Stimulated activated CD4-positive, alpha-beta T cell treated with anti-CD3 and anti-CD28 coated beads, Interleukin-15, amount 100 ng/mL, for 48 hours (primary cell): ENCODE measurements at places on chromosomes 16 and 17.

DNA sequence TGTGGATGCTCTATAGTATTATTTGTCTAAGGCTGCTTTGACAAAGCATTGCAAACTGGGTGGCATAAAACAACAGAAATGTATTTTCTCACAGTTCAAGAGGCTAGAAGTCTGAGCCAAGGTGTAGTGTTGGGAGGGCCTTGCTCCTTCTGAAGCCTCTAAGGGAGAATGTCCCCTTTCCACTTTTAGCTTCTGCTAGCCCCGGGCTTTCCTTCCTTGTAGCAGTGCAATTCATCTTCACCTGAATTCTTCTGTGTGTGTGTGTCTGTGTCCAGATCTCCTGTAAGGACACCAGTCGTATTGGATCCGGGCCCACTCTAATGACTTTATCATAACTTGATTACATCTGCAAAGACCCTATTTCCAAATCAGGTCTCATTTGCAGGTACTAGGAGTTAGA is 18.1 kb downstream of the KCNJ16 start:
- DNase-seq: no peak

DNA sequence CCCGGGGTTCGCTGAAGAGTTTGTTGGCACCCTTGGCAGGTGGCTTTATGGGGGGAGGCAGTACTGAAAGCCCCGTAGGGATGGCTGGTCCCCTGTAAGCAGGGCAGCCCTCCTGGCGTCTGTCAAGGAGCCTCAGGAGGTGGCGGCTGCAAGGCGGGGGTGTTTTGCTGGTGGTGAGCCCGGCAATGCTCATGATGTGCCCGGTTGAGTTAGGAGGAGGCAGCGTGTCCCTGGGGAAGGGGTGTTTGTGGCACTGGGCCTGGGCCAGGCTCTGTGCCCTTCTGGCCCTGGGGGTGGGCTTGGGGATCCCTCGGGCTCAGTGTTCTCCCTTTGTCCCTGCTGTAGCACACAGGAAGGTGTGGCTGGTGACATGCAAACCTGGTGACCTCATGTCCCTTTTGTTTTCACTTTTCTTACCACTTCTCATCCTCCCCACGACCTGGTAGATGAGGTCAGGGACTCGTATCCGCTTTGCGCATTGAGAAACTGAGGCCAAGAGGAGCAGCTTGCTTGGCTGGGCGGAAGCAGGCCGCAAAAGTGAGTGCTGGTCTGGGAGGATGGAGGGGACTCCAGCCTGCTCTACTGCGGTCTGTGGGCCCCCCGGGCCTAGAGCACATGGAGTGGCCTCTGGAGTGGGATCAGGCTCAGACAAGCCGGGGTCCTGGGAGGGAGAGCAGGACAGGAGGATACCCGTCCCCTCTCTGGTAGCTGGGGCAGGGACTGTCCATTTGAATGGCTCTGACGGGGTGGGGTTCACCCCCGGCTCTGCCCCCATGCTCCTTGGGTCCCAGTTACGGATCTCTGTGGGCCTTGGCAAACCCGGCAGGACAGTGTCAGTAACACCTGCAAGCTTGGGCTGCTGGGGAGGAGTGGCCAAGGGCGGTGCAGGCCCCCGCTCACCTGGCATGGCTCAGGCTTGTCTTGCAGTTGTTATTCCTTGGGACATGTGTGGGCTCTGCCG is 2.2 kb downstream of the SNN start:
- DNase-seq: no peak

DNA sequence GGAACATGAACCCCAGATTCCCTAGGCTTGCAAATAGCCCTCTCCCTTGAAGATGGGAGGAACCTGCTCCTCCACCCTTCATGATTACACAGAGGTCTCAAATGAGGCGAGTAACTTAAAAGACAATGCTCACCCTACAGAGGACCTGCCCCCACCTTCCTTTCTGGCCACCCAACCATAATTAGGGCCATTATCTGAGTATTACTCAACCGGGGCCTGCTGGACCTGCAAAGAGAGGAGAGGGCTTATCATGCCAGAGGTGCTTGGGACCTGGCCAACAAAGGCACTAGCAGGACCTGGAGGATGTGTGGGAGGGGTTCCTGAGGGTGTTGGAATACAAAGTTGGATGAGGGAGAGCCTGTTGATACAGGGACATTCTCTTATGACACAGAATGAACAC is 42.4 kb downstream of the RNF157 start:
- no peak for DNase-seq

DNA sequence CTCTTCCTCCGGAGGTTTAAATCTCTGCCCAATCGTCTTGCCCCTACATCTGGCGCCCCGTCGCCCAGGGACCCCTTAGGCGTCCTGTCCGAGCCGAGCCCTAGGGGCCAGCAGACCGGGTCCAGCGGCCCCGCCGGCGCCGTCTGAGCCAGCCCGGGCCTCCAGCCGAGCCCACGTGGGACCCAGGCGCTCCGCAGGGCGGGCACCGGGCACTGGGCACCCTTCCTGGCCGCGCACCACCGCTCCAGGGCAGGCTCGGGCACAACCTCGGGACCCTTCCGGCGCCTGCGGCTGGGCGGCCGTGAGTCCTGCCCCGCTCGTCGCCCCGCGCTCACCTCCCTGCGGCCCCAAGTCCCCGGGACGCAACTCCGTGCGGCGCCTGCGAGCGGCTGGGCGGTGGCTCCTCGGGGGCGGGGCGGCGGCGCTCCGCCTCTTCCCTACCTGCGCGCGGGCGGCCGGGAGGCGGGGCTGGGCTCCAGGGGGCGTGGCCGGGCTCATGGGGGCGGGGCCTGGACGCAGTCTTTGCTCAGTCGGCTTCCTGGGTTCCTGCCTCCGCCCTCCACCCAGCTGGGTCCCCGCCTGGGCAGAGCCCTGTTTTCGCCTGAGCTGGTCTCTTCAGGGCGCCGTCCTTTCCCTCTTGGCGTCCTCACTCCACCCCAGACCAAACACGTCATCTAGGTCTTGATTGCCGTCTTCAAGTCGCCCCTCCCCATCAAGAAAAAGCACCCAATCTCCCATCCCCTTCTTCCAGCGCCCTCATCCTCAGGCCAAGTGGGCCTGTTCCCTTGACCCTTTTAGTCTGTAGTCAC is at the start of gene RHBDF2:
Gene RHBDF2 (minus strand): TSS at position 406 of the 809 bp plus-strand sequence. CDS start 19,899 bp downstream, outside the sequence.
- peak; percentile 86 for DNase-seq

- DNase-seq: peak; percentile 74
Observed at GRCh38 chr16:29007730-29008593, 23.1 kb downstream of the LAT start.

GRCh38 chr17:7313890-7314718 is 1.1 kb downstream of the GPS2 start:
- no peak for DNase-seq

GRCh38 chr16:77790009-77790372 is 1.6 kb downstream of the VAT1L start:
- no peak for DNase-seq

GRCh38 chr16:15034266-15035162 is 21.4 kb downstream of the NTAN1 start:
- no peak for DNase-seq

GRCh38 chr17:46193151-46193625 is at the start of gene KANSL1:
Gene KANSL1 (minus strand): TSS chr17:46193429. CDS start chr17:46172143, 21,286 bp downstream.
- DNase-seq: peak; percentile 74

- DNase-seq: no peak
Observed at GRCh38 chr17:21030375-21030774, 12.4 kb downstream of the USP22 start.

DNA sequence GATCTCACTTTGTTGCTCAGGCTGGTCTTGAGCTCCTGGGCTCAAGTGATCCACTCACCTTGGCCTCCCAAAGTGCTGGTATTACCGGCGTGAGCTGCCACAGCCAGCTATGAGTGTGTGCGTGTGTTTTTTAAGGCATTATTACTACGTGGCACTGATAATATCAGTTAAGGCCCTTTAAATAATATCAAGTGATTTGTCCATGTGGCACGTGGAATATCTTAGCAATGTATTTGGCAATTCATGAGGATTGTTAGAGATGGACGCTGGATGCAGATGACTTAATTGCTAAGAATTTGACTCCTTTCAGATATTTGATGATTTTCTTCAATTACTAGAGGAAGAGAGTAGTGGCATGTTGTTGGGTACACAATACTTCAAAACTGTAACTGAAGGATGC is 25.5 kb upstream of the PMP22 start:
- DNase-seq: no peak
